Activated CD8-positive, alpha-beta memory T cell treated with anti-CD3 and anti-CD28 coated beads for 48 hours (primary cell): ENCODE measurements at places on chromosomes 1 and 21.

DNA sequence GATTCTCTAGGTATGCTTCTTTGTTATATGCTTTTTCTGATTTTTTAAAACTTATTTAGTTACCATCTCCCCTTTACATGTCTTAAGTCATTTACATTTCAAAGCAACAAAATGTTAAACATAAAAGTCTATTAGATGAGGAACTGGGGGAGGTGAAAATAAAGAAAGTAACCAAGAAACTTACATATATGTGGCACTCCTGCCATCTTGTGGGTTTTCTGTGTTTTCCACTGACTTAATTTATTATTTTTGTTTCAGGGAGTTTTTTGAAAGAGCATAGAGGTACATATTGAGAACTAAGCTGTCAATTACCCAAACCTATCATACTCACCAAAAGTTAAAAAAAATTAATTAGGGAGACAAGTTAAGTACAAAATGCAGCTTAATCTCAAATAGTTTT lies 1531.1 kb downstream of the MRPL39 start:
- no peak for DNase-seq

GRCh38 chr1:63945943-63946342 lies 172.1 kb downstream of the ROR1 start:
- no peak for DNase-seq

GRCh38 chr1:71689635-71690034 lies 592.7 kb downstream of the NEGR1 start:
- no peak for DNase-seq

DNA sequence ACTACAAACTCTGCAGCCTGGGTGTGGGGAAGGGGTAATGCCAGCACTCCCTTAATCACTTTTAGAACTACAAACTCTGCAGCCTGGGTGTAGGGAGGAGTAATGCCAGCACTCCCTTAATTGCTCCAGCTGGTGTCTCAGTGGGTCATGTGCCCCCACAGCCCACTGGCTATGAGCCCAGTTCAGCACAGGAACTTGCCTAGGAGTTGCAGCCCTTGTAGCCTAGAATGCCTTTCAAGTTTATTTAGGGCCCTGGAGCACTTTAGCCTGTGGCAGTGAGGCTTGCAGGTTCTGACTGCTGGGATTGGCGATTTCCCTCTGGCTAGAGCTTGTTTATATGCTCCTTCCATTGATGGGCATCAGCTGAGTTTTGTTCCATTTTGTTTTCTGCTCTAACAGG lies 17.1 kb downstream of the VN1R5 start:
- no peak for DNase-seq
